ENCODE measurements at places on chromosomes 4 and X.

GRCh38 chr4:83285055-83285407 is 433 bp upstream of the COQ2 start:
- DNase-seq, result no peak

- DNase-seq, result no peak
Observed at GRCh38 chrX:10897768-10898167, 213.4 kb upstream of the HCCS start.

GRCh38 chrX:100247826-100248225 is 162.2 kb downstream of the PCDH19 start:
- DNase-seq, result no peak

- DNase-seq, result no peak
Observed at GRCh38 chr4:125484912-125485311, 170.2 kb downstream of the FAT4 start.

- no peak for DNase-seq
Observed at GRCh38 chr4:158610790-158611189, 60.9 kb downstream of the C4orf46 start.

Measured in activated CD8-positive, alpha-beta memory T cell treated with anti-CD3 and anti-CD28 coated beads for 1 hour (primary cell).